Endodermal cell (in vitro differentiated cells): ENCODE measurements at places on chromosomes 5 and 9.
A peak's percentile ranks its signal among the peaks of the same experiment; 100 is the strongest.

DNA sequence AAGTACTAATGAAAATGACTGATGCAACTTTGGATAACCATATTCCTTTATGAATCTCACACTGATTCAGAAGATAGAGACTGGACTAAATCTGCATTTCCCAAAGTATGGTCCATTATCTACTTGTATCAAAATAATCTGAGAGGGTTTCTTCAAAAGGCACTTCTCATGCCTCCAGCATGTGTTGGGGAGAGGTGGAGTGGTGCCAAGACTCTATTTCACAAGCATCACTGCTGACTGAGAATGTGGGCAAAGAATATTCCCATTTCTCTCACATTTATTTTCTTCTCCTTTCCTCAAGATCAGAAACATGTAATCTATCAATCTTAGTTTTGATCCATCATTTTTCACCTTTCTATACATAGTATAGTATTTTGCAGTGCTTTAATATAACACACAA, 135.4 kb downstream of the GABRB2 start:
- no peak for DNase-seq

DNA sequence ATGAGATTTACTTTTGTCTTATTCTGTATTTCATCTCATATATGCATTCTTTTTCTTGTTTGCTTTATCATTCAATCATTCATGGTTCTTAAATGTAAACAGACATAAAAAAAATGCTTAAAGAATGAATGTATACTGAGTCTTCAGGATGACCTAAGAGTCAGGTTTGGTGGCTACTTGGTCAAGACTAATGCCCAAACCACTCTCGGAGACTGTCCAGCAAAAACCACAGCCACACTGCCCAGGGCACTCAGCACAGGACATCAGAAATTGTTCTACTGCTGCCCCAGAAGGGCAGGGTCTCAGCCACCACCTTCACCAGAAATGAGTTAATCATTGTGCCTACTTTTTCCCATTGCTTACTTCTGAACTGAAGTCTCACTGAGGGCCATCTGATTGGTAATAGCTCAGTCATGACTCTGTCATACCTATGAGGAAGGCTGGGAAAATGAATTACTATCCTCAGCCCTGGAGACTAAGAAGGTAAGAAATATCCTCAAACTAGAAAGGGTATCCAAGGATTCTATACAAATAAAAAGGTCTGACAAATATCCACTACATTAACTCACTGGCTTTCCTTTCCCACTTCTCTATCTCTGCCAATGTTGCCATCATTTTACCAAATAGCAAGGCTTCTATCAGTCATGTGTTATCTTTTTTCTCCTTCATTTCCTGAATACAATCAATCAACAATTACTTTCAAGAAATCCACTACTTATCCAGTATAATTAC, 236.1 kb downstream of the CETN3 start:
- no peak for DNase-seq

DNA sequence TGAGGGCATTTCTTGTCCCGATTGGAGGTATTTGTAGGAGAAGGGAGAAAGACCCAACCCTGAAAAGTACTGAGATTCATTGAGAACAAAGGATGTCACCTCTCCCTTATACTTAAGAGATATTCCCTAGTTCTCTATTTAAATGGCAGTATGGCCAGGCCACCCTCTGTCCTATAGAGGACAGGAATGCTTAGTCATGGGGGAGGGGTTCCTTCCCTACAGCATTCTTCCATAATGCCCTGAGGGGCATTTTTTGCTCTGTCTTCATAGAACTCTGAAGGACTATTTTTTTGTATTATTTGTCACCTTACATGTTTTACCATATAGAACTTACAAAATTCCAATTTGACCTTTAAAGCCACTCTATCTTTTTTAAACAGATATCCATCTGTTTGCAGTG, 176.3 kb downstream of the TMEM161B start:
- peak; percentile 52 for DNase-seq

- no peak for DNase-seq
Measured at GRCh38 chr9:18173923-18174322, 300.0 kb upstream of the ADAMTSL1 start.

- DNase-seq: no peak
Measured at GRCh38 chr5:105947461-105947860, 1723.3 kb downstream of the EFNA5 start.

DNA sequence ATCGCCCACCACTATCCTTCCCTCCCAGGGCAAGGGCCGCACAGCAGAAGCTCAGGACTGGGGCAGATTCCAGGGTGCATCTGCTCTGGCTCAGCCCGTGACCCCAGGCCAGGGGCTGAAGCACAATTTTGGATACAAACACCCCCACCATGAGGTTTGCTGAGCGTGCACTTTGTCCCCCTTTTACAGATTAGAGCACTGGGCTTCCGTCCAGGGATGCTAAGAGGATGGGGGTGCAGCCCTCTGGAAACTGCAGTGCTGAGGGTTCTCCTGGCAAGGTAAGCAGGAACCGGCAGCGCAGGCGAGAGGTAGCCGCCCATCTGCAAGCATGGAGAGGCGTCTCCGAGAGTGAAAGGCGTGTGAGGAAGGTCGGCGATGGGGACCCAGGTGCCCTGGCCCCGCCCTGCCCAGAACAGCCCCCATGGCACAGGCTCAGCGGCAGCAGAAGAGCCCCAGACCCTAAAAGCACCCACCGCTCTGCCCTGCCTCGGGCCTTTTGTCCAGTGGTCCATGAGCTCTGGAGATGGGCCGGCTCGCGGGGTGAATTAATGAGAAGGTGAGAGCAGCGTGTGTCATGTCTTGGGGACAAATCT, 54.5 kb upstream of the OLFM1 start:
- peak; percentile 28 for DNase-seq

DNA sequence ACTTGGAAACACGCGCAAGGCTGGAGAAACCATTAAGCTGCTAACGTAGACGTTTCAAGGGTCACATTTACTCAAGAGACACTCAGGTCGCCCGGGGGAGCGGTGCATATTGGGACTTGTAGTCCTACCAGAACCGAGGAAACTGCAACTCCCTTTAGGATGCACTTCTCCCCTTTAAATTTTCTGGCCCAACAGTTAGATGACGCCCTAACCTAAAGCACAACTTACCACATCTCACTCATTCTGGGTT, 384 bp upstream of the DMXL1 start:
- DNase-seq: no peak

DNA sequence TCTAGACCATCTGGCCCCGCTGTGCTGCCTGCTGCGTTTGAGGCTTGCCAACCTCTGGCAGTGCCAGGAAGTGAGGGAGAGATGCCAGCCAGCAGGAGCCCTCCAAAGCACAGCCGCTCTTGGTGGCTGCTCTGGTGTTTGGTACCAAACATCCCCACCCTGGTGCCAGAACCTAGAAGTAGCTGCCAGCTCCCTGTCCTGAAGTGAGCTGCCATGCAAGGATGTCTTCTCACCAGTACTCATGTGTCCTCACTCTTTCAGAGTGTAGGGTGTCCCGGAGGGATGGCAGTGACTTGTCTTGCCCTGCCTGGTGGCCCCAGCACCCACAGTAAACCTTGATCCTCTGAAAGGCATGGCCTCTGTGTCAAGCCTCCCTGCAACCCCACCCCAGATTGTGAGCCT, 43.4 kb downstream of the AMBP start:
- peak; percentile 31 for DNase-seq

GRCh38 chr5:90562341-90562740, 3.7 kb downstream of the ADGRV1 start:
- no peak for DNase-seq

GRCh38 chr5:74295676-74296075, 344.9 kb downstream of the ENC1 start:
- no peak for DNase-seq

GRCh38 chr5:123180178-123180577, 91.1 kb downstream of the PRDM6 start:
- no peak for DNase-seq

GRCh38 chr5:139650031-139650688, 2.0 kb downstream of the CXXC5 start:
- peak; percentile 87 for DNase-seq

DNA sequence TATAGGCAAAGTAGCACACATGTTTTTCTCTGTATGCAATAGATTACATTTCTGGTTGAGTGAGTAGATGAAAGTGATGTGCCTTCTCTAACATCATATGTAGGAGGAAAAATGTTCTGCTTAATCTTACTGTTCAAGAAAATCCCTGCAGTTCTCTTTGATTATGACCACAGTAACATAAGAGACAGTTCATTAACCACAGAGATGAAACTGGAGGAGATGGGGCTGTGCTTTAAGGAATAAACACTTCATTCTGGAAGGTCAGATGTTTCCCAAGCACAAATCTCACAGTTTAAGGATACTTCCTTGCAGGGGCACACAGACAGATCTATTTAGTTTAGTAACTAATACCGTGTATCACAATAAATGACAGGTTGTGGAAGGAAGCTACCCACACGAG, 150.2 kb downstream of the SEMA5A start:
- DNase-seq: no peak

GRCh38 chr5:5650242-5650641, 227.8 kb downstream of the ICE1 start:
- no peak for DNase-seq

DNA sequence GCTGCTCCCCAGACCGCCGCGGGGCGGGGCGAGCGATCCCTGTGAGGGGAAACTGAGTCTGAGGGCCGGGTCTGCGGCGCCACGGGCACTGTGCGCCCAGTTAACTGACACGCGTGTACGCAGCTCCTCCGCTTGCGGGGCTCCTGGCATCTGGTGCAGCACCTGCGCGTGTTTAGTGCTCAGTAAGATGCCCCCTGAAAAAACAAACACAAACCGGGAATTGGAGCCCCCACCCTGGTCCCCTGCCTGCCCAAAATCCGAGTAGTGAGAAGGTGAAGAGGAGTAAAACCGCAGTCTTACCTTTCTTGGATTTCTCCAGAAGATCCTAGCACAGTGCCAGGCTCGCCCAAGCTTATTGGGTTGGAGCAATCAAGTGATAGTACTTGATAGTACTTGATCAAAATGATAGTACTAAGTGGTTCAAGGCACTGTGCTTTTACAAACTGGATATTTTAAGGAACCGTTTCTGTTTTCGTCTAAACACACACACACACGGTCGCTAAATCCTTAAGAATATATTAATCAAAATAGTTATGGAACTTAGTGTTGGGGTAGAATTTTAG, 2.7 kb upstream of the TRAF1 start:
- DNase-seq: no peak

DNA sequence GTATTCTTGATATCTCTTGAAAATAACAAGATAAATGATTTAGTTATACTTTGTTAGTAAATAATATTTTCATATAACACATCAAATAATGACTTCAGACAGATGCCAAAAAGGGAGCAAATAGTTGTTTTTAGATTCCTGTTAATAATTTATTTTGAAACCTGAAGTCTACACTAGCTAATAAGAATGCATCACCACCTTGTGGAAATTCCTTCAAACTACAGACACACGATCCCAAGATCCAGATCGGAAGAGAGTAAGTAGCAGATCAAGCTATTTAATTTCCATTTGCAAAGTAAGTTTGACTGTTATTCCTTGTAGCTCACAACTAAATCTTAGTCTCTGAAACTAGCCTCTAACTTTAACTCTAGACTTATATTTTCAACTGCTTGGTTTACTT, 35.5 kb upstream of the ISL1 start:
- DNase-seq: no peak

- no peak for DNase-seq
Measured at GRCh38 chr5:57232293-57233033, 58.6 kb downstream of the GPBP1 start.

DNA sequence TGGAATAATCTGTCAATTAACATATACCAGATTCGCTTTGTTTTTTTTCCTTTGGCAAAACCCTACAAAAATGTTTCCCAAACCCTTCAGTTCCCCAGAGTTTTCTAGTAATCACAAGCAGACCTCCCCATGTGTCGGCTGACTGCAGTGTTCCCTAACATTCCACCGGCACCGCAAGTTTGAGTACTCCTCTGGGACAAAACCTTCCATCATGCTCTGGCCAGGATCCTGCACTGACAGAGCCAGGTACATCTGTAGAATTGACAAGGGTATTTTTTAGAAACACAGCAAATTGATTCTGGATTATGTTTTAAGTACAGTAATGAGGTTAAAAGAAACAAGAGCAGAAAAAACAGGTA, 174.7 kb downstream of the GAS1 start:
- DNase-seq: no peak

DNA sequence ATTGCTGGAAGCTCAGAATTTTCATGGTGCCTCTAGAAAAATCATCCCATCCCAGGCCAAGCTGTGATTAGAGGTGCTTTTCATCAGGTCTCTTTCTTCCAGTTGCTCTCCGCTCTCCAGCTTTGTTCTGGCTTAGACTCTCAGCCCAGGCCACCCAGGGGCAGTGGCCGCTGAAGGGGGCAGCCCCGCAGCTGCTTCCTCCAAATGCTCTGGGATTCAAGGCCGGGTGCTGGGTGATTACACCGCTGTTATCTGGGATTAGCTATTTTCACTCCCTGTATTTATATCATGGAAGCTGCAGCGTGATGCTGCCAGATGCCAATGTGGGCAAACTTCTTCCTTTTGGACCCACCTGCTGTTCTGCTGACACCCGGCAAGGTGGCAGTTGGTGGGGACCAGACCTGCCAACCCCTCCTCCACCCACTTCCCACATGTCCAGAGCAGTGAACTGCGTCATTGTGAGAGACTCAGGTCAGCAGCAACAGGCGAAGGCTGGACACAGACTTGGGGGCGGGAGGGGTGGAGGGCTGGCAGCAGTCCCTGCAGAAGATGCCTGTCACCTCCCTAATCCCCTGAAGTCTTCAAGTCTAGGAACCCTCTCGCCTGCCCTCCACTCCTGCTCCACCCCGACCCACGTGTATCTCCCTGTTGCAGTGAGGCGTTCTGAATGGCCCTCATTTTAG, 33.9 kb upstream of the NKX2-5 start:
- no peak for DNase-seq

DNA sequence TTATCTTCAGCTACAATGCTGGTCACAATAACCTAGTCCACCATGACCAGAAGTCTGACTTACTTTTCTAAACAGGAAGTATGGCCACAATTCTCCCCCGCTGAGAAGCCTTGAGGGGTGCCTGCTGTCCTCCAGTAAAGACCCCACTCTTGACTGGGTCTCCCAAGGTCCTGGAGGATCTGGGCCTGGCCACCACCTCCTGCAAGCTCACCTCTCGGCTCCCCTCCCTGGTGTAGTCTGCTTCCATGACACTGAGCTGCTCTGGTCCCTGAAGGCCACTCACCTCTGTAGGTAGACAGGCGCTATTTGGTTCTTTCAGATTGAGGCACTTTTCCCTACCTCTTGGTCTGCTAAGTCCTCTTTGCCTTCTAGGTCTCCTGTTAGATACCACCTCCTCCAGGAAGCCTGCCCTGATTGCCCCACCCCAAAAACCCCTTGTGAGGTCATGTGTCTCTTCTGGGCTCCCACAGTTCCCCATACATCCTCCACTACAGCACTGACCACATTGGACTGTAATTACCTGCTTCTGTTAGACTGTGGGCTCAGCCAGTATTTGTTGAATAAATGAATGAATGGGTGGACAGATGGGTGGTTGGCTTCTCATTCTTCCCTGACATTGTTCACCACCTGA, 62.6 kb upstream of the IER5L start:
- no peak for DNase-seq
